ENCODE measurements at places on chromosomes 2 and 18.

- no peak for DNase-seq
Measured at GRCh38 chr2:35454966-35455638, 900.5 kb upstream of the CRIM1 start.

DNA sequence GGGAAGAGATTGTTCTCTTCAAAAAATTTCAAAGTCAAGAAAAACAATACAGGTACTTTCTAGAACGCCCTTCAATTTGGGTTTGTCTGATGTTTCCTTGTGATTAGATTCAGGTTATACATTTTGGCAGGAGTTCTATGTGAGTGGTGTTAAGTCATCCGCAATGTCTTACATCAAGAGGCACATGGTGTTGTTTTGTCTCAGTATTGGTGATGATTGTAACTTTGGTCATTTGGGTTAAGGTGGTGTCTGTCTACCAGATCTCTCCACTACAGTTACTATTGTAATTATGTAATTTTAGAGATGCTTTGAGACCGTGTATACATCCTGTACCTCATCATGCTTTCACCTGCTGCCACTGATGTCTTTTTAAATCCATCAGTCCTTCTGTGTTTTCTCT lies 60.3 kb downstream of the TET3 start:
- no peak for DNase-seq

- no peak for DNase-seq
Measured at GRCh38 chr2:105297216-105297615, 32.3 kb downstream of the TGFBRAP1 start.

DNA sequence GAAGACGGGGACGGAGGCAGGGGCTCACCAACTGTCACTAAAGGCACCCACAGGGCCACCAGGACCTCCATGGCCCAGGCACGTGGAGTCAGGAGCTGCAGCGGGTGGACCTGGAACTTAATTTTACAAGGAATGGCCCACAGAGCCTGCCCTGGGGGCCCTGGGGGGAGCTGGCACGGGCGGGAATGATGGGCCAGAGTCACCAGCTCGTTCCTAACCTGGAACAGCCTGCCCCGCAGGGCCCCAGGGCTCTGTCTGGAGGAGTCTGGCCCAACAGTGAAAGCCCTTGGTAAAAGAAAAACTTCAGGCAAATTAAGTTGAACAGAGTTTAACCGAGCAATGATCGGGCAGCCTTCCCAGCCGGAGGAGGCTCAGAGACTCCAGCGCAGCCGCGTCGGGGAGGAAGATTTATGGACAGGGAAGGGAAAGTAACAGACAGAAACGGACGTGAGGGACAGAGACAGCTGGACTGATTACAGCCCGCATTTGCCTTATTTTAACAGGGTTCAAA lies 118.4 kb upstream of the TMEM18 start:
- DNase-seq: no peak

DNA sequence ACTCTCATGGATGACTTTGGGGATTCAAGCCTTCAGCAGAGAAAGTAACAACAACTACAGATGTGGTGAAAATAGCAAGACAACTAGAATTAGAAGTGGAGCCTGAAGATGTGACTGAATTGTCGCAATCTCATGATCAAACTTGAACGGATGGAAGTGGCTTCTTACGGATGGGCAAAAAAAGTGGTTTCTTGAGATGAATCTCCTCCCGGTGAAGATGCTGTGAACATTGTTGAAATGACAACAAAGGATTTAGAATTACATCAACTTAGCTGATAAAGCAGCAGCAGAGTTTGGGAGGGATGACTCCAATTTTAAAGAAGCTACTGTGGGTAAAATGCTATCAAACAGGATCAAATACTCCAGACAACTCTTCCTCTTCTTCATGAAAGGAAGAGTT lies 43.1 kb downstream of the AAK1 start:
- no peak for DNase-seq

- peak; percentile 63 for DNase-seq
Measured at GRCh38 chr2:118032169-118033013, 18.5 kb upstream of the CCDC93 start.

- no peak for DNase-seq
Measured at GRCh38 chr2:10575609-10576280, 114.0 kb downstream of the NOL10 start.

DNA sequence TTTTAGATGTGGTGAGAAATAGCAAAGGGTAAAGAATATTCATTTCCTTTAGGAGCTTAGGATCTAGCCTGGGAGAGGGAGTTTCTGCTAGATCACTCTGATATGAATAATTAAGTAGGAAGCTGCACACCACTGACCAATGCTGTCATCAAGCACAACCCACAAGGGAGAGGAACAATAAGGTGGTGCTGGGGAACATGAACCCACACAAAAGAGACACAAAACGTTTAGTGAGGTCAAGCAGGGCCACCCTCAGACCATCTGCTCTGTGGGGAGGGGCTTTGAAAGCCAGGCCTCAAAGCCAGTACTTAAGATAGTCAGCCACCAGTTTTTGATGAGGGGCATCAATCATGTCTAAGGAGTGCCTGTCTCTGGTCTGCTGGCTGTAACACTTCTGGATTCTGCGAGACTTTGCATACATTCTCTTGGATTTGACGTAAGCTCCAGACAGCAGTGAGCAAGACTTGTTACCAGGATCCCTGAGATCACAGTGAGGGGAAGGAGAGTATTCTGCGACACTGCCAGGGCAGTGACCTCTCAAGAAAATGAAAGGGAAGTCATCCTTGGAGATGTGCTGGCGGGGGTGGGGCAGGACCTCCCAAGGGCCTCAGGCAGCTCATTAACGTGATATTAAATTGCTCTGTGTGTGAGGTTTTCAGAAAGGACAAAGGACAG lies 127.0 kb downstream of the CCBE1 start:
- DNase-seq: no peak

DNA sequence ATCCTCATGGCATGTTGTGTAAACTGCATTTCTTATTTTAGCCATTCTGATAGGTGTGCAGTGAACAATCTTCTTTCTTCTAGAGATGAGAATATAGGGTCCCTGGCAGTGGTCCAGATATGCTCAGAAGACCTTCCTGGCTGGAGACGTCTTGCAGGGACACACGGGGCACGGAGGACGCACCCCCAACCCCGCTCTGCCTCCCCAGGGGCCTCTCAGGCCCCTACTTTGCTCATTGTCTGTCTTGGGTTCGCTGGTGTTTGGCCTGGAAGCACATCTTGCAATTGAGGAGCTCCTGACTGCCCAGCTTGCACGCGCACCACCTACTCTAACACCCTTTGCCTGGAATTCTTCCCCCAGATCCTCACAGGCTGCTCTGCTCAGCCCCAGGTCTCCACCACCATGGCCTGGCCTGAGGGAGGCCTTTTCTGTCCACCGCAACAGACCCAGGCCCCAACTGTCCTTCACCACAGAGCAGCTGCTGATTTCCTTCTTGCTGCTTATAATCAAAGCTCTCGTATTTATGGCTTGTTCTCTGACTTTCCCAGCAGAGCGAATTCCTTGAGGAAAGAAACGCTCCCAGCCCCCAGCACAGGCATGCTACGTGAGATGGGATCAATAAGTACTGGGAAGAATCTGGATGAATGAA lies 295.9 kb upstream of the HDAC4 start:
- DNase-seq: no peak

- DNase-seq: no peak
Measured at GRCh38 chr18:11565716-11566115, 43.7 kb upstream of the SLC35G4 start.

GRCh38 chr2:229346816-229347540 lies 75.9 kb upstream of the PID1 start:
- DNase-seq: no peak

- no peak for DNase-seq
Measured at GRCh38 chr2:228847684-228848083, 423.4 kb downstream of the PID1 start.

GRCh38 chr2:74471332-74472065 lies 981 bp downstream of the MRPL53 start:
- DNase-seq: no peak

- peak; percentile 3 for DNase-seq
Measured at GRCh38 chr2:74250189-74250631, 51.8 kb downstream of the MTHFD2 start.

GRCh38 chr2:15889442-15890123 lies 50.8 kb upstream of the MYCN start:
- no peak for DNase-seq

GRCh38 chr2:191638802-191639172 lies 39.1 kb upstream of the NABP1 start:
- no peak for DNase-seq

GRCh38 chr18:23135550-23136325 lies 453 bp downstream of the CABLES1 start:
- no peak for DNase-seq

- DNase-seq: no peak
Measured at GRCh38 chr2:164969909-164970690, 14.8 kb upstream of the SLC38A11 start.

- DNase-seq: no peak
Measured at GRCh38 chr2:238911376-238912227, 63.7 kb downstream of the TWIST2 start.

DNA sequence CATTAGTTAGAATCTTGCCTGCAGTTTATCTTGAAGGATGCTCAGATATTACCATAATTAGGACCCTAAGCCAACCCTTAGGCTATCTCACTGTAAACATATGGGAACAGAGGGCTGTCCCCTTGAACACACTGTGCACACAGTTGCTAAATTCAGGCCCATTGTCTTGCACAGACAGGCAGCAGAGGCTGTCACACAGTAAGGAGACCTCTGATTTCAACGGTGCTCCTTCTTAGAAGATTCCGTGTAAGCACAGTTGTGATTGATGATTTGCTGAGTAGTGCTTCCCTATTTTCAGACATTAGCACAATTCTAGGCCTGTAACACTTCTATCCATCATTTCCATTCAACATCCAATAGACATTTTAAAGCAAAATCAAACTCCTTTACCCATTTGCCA lies 108.0 kb downstream of the RNF152 start:
- no peak for DNase-seq

DNA sequence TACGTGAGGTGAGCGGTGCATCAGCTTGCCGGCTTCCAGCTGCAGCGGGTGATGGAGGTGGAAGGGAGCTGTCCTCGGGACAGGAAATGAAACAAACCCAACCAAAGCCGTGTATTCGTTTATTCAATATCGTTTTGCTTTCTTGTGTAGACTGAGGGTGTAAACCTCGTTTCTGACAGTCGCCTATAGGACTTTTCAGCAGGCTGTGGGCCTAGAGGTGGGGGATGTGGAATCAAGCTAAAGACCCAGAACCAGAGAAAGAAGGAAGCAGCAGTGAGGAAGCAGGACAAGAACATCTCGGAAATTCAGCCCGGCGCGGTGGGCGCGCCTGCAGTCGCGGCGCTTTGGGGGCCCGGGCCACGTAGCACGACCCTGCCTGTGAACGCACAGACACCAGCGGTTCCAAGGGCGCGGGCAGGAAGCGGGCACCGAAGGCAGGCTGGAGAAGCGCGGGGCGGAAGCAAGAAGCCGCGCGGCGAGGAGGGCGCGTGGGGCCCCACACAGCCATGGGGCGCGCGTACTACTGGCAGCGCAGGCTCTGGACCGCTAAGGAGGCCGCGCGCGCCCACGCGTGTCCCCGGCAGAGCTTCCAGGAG lies 755 bp upstream of the ATP9B start:
- DNase-seq: no peak

- DNase-seq: no peak
Measured at GRCh38 chr2:43251171-43251731, 24.8 kb upstream of the ZFP36L2 start.

DNA sequence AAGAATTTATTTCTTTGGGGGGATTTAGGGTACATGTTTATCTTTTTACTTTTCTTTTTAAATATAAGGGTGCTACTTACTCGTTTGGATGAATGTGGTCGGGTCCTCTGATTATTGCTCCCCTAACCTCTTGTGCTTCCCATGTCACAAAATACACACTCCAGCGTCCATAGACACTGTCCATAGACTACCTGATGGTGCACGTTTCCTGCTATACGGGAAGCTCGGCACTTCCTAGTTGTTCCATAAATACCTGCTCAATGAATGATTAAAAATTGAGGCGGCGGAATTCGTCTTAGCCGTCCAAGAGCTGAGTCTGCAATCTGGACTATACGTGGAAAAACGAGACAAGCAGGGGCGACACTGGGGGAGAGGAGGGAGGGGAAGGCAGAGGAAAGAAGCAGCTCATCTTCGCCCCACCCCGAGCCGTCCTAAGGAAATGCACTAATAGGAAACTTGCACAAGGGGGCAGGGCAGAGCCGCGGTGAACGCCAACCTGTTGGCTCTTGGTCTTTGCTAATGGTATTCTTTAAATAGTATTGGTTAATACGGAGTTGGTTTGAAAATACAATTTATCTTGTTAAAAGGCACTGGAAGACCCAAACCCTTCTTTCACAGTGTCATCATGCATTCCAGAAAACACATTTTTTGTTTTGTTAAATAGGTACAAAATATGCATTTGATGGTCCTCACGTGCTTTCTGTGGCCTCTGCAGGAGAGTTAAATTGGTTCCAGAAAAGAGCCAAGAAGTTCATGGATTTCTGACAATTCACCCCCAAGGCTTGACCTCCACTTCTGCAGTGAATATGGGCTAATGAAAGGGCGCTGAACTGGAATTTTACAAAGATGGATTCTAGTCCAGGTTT lies 73.0 kb upstream of the KCTD1 start:
- DNase-seq: peak; percentile 21

GRCh38 chr2:174577967-174578589 lies 19.5 kb downstream of the WIPF1 start:
- peak; percentile 37 for DNase-seq

DNA sequence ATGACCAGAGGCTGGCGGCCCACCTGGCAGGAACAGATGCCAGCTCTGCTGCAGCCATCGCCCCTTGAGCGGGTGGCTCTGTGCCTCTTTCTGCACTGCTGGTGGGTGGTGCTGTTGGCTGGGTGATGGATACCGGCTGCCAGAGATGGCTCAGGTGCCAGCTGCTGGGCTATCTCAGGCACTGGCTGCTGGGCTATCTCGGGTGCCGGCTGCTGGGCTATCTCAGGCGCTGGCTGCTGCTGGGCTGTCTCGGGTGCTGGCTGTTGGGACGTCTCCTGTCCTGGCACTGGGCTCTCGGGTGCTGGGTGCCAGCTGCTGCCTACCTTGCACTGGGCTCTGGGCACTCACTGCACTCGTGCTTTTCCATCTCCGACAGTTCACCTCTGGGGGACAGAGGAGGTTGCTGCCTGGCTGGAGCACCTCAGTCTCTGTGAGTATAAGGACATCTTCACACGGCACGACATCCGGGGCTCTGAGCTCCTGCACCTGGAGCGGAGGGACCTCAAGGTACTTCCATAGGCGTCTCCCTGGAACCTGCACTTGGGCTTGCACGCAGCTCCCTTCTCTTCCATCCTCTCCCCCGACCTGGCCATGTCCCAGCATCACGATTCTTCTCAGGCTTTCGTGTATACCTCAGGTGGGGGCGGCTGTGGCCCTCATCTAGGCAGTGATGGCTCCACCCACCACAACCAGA lies 98.4 kb downstream of the USP40 start:
- DNase-seq: no peak

DNA sequence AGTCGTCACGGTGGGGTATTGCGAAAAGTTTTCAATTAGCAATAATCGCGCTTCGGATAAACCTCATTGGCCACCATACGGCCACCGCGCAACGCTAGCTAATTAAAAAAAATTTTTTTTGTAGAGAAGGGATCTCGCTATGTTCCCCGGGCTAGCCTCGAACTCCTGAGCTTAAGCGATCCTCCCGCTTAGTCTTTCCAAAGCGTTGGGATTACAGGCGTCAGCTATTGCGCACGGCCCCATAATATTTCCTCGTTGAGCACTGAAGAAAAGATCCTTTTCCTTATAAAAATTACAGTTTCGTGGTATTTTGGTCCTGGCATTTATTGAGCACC lies 759 bp upstream of the ACTR1B start:
- DNase-seq: peak; percentile 61

GRCh38 chr2:211162911-211163310 lies 606.5 kb downstream of the CPS1 start:
- no peak for DNase-seq

Data from NCI-H526 (cell line).